Right ventricle myocardium inferior (tissue), 1 donor: ENCODE measurements at places on chromosomes 3 and 15.

- DNase-seq: no peak
These were observed 262.3 kb downstream of the GAP43 start for GRCh38 chr3:115885621-115886020.

GRCh38 chr3:122350814-122351418, 25.9 kb downstream of the CSTA start:
- DNase-seq: no peak

GRCh38 chr3:149586871-149587270, 71.0 kb downstream of the WWTR1 start:
- no peak for DNase-seq

DNA sequence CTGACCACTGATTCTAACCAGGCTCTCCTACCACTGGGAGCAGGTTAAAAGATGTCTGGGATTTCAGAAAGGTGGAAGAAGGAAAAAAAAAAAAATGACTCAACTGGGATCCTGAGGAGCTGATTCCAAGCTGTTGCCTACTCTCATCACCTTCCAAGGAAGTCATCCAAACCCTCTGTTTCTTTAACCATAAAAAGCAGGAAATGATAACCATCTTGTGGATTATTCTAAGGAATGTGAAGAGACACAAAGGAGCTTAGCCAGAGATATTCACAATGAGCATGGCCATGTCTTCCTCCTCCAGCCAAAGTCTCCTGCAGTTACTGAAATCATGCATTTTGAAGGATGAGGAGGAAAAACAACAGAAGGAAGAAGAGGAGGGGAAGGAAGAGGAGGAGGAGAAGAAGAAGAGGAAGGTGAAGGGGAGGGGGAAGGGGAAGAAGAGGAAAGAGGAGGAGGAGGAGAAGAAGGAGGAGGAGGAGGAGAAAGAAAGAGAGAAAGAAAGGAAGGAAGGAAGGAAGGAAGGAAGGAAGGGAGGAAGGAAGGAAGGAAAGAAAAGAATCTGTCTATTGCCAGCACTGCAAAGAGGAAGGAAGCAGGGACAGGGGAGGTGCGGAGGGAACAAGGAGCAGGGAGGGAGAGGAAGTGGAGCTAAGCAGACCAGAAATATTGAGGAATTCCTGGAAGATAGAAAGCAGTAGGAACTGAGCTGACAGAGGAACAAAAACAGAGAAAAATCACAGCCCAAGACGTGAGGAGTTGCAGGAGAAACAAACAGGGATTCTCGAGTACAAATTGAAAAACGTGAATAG, 229.2 kb downstream of the UACA start:
- DNase-seq: no peak

GRCh38 chr3:53709256-53709655, 137.0 kb downstream of the CHDH start:
- no peak for DNase-seq

- DNase-seq: no peak
These were observed at the start of gene WDR49 for GRCh38 chr3:167653760-167654159. TSS of gene WDR49 (minus strand) at chr3:167653942. CDS start at chr3:167653425, 517 bp downstream.

DNA sequence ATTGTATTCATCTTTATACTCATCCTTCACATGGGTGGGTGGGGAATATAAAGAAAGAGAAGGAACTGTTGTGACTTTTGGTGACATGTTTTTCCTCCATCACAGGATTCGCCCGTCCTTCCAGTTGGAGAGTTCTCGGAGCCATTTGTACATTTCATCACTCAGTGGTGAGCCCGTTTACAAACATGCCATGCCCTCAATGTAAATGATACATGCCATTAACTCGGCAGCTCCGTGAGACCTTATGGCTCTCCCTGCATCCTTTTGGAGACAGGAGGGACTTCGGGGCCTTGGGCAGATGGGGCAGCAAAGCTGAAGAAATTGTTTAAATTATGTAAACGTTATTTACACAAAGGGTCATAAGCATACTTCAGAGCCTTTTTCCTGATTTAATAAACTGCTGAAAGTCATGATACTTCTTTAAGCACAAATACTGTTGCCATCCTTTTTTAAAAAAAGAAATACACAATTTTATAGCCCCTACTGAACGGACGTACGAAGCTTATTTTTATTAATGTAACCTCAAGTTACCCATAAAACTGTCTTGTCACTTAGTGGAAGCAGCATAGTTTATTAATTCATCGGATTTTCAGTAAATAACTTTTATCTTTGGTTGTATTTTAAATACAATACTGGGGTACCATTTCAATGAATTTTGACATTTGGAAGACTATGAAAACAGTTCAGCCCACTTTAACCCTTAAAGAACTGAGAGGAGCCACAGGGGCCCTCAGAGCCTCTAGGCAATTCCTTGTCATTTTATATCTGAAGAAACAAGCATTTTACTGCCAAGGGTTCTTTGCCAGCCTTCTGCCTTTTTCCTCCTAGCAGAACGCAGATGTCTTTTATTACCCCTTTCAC, 55.6 kb upstream of the SKOR1 start:
- no peak for DNase-seq

GRCh38 chr3:124611520-124611919, 118.7 kb upstream of the UMPS start:
- DNase-seq: no peak

- DNase-seq: no peak
These were observed at the start of gene CADPS for GRCh38 chr3:62874711-62875557. TSS of gene CADPS (minus strand) at chr3:62875416. CDS start at chr3:62875029, 387 bp downstream.

DNA sequence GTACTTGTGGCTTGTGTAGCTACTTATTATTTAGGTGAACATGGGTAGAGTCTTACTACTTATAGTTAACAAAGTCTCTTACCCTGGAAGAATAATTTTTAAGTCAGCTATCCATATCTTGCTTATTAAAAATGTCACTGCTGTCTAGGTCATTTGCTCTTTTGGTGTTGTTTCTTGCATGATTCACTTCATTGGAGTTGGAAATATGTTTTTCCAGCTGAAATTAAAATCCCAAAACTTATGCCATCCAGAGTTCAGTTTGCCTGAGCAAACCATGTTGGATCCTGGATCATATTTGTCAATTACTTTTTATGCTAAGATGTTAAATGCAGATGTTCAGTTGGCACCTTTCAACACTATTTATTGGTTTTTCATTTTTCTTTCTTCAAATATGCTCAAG, 421.0 kb upstream of the RBMS3 start:
- DNase-seq: no peak

GRCh38 chr3:148707601-148708380, 10.1 kb downstream of the AGTR1 start:
- no peak for DNase-seq
